ENCODE measurements at places on chromosomes 7 and 10.

GRCh38 chr10:21556527-21556926, 22.5 kb downstream of the MLLT10 start:
- no peak for DNase-seq

- DNase-seq: no peak
These were observed 13.0 kb upstream of the TES start for GRCh38 chr7:116197360-116197759.

GRCh38 chr7:5223646-5224340, 33.8 kb downstream of the WIPI2 start:
- no peak for DNase-seq

GRCh38 chr7:26167303-26167934, 15.4 kb downstream of the NFE2L3 start:
- DNase-seq: no peak

GRCh38 chr10:24363070-24363469, 154.1 kb downstream of the KIAA1217 start:
- no peak for DNase-seq

GRCh38 chr10:88385601-88386203, 197.4 kb downstream of the RNLS start:
- DNase-seq: no peak

- no peak for DNase-seq
These were observed 5.6 kb upstream of the RAMP3 start for GRCh38 chr7:45151967-45152366.

GRCh38 chr7:20301311-20301939, 29.3 kb upstream of the ITGB8 start:
- DNase-seq: no peak

DNA sequence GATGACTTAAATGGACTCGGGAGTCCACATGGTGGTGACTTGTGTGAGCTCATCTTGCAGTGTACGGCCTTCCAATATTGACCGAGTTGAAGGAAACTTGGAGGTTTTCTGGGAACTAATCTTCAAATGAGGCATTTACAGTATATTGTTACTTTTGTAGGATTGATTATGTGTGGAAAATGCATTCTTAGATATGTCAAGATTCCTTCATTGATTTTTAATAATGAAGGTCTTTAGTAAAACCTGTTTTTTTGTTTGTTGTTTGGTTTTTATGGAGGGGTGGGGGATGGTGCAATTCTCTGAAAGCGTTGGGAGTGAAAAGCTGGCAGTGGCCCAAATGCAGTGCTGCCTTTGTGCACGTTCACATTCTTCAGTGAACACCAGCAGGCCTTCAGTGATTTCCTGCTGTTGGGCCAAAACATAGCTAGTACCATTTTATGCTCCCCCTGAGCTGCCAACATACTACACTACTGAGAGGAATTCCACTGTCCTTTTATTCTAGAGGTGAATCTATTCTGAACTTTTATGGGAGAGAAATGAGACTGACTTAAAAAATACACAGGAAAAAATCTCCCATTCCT, 50.4 kb downstream of the CCNY start:
- no peak for DNase-seq

GRCh38 chr10:12027539-12027938, 15.1 kb downstream of the UPF2 start:
- no peak for DNase-seq

DNA sequence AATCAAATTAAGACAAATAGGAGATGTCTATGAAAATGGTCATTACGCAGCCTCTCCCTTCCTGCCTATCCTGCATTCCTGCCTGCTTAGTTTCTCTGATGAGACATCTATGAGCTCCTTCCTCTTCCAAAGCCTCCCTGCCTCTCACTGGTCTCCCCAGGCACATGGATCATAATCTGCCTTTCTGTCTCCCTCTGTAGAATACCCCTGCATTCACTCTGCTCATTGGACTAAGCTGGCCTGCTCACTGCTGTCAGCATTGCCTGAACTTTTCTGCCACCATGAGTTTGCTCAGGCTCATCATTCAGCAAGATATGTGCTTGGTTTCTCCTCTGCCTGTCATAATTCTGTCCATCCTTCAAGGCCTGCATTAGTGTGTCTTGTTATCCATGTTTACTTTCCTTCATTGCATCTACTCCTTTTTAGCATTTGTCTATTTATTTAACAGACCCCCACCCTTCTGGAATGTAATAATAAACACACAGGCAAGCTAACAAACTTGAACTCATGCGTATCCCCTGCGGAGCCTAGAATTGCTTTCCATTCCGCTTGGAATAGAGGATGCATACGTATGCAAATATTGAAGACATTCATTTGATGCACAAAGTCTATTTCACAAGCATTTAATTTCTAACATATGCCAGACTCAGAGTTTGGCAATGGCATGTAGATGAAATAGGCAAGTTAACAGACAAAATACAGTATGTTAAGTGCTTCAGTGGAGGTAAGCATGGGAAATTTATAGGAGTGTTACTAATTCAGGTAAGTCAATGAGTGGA, 88.3 kb downstream of the PTPRZ1 start:
- no peak for DNase-seq

- no peak for DNase-seq
These were observed 416.8 kb downstream of the GALNT17 start for GRCh38 chr7:71548746-71549145.

DNA sequence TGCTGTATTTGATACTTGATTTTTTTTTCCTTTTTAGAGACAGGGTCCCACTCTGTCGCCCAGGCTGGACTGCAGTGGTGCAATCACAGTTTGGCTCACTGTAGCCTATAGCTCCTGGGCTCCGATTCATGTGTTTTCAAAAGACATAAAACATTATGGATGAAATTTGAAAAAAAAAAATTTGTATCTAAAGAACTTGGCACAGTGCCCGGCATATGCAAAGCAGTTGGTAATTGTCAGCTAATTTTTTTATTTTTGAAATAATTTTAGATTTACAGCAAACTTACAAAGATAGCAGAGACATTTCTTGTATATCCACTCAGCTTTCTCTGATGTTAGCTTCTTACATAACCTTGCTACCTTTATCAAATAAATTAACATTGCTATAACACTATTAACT, 20.3 kb upstream of the SAMD8 start:
- no peak for DNase-seq

DNA sequence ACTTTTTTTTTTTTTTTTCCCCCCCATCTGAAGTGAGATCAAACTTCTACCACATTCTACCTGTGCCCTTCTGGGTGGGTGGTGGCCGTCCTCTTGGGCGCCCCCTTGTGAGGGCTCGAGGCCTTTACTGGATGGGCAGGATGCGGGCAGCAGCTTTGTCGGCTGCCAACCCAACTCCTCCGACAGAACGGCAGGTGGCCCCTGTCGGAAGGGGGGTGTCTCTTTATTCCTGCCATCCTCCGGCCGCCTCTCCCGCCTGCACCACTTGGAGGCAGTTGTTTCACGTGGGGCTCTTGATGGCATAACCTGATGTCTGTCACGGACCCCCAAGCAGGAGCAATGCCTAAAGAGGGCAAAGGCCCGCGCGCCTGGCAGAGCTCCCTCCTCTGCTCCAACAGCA, 31.0 kb downstream of the AMZ1 start:
- no peak for DNase-seq

DNA sequence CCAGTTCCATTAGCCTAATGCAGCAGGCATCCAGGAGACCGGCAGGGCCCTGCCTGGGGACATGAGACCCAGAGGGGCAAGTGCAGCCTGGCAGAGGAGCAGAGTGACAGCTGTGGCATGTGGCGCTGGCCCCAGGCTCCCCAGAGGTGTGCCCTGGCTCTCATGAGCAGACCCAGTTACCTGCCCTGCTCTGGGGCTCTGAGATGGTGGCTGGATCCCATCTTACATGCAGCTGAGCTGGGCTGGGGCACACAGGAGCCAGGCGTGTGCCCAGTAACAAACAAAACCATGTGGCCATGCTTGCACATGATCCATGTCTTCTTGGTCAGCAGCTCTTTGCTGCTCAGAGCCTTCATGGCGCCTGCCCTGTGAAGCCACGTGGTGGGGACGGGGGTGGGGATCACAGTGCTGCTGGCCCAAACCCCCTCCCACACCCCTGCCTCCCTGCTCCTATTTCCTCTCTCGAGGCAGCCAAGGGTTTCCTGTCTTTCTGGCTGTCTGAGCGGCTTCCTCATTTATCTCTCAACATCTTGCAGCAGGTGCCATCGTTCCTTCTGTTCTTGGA, 40.3 kb upstream of the GTF2I start:
- no peak for DNase-seq

GRCh38 chr7:8213381-8213780, 48.6 kb downstream of the ICA1 start:
- DNase-seq: no peak

DNA sequence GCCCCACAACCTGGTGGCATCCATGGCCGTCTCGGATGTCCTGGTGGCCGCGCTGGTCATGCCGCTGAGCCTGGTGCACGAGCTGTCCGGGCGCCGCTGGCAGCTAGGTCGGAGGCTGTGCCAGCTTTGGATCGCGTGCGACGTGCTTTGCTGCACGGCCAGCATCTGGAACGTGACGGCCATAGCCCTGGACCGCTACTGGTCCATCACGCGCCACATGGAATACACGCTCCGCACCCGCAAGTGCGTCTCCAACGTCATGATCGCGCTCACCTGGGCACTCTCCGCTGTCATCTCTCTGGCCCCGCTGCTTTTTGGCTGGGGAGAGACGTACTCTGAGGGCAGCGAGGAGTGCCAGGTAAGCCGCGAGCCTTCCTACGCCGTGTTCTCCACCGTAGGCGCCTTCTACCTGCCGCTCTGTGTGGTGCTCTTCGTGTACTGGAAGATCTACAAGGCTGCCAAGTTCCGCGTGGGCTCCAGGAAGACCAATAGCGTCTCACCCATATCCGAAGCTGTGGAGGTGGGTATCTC, 1.1 kb downstream of the HTR5A start:
- no peak for DNase-seq

GRCh38 chr10:121732656-121733445, 134.6 kb upstream of the FGFR2 start:
- no peak for DNase-seq

DNA sequence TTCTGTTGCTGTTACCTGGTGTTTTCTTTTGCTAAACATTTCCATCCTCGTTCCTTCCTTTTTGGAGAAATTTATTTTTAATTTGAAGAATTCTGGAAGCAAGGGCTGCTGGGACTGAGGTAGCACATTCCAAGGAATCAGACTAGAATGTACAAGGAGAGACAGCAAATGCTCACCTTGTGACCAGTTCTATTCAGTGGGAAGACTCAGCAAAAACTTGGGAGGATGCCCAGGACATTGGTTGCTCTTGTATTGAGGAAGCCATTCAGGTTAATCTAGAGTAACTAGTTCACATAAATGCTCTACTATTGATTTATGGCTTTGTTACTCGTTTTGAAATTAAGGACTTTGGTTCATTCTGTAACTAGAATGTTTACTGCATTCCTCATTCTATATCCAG, 11.3 kb downstream of the PLCE1 start:
- no peak for DNase-seq

GRCh38 chr7:33486633-33487032, 357.3 kb downstream of the BBS9 start:
- no peak for DNase-seq

GRCh38 chr7:159197066-159197975, 52.7 kb upstream of the VIPR2 start:
- no peak for DNase-seq

- DNase-seq: no peak
These were observed 1.9 kb downstream of the BRAF start for GRCh38 chr7:140922741-140923345.

- peak; percentile 78 for DNase-seq
These were observed 19.5 kb downstream of the GHRHR start for GRCh38 chr7:30983042-30983913.

GRCh38 chr7:99677013-99677647, 2.7 kb downstream of the CYP3A5 start:
- DNase-seq: no peak

DNA sequence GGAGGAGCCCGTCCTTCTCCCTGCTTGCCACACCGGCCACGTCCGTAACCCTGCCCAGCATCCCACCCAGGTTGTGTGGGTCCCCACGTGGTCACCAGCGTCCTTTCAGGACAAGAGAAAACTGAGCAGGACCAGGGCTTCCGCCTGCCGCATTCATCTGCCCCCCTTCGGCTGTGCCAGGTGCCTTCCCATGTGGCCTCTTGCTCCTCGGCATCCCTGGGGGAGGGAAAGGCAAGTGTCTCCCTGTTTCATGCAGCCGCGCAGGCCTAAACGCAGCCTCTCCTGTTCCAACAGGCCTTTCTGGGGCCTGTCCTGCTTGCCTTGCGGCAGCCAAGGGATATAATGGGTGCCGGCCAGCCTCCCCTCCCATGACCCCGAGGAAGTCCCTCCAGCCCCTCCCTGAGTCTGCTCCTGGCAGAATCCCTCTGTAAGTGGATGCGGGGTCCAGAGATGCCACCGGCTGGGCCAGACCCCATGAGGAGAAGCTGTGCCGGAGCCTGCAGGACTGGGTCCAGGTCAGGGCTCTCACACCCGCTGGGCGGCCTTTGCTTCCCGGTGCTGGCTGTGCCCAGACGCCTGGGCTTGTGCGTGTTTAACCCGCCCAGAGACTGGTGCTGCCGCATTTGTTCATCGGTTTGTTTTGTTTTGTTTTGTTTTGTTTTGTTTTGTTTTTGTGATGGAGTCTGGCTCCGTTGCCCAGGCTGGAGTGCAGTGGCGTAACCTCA, 23.1 kb downstream of the SHH start:
- no peak for DNase-seq

- DNase-seq: no peak
These were observed 199.1 kb upstream of the PRKCQ start for GRCh38 chr10:6778992-6779701.

GRCh38 chr10:31120961-31121685, 89.5 kb upstream of the ZNF438 start:
- no peak for DNase-seq

DNA sequence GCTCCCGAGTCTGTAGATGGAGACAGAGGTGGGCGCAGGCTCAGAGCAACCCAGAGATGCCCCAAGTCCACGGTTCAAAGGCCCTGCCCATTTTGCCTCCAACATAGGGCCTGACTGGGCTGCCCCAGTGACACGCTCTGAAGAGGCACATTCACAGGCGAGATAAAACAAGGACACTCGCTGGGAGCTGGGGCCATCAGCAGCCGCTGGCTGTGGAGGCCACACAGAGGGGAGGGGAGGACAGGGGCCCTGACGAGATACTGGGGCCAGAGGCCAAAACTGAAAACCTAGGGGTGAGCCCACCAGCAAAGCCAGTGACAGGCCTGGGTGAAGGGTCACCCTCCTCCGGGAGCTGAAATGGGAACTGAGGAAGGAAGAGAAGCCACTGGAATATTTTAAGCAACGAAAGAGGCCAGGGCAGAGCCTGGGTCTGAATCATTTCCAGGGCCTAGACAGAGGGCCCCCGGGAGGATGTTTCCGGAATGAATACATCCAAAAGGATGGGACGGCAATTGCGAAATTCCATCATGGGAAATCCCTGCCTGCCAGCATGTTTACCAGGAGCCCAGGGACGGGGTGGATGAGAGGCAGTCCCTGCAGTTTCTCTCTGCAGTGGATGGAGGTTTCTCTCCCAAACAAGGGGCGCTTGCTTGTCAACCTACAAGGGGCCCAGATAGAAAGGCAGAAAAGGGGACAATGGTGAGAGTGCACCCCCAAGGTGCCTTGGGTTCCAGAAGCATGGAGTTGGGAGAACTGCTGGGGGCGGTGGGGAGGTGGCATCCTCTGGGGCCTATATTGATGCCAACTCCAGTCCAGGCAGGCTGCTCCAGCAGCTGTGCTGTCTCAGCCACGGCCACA, 29.0 kb upstream of the HSPA12A start:
- DNase-seq: peak; percentile 79

GRCh38 chr7:102404005-102404861, 8.1 kb downstream of the PRKRIP1 start:
- DNase-seq: no peak
